Endothelial cell of umbilical vein (primary cell): ENCODE measurements at places on chromosomes 7 and 10. TPM values are rescaled to one million over a fixed set of nuclear protein-coding genes. Genes with fewer than 3 reads are reported as not detected.

DNA sequence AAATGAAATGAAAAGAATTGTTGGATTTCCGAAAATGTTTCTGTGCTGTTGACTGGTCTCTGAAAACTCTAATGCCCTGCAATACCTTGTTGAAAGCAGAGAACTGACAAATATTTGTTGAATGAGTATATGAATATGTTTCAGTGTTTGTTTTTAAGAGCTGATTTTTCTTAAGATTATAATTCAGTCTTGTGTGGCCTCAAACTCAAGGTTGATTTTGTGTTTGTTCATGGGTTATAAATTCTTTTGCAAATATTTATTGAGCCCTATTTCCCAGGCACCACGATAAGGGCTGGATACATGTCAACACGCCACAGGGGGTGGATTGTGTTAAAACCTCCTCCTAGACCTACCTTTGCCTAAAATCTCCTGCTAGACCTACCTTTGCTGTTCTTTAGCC is 203.9 kb upstream of the PLPP4 start:
- DNase-seq = no peak

- no peak for DNase-seq
These were observed 914 bp downstream of the SDHAF3 start for GRCh38 chr7:97118306-97118917.

- no peak for DNase-seq
These were observed 175.9 kb downstream of the USP6NL start for GRCh38 chr10:11435581-11435981.

PRPF18 gene
- polyA plus RNA-seq = 4.2 and 7.3 TPM in 2 replicates

GRCh38 chr10:66723608-66724400 is 202.0 kb upstream of the LRRTM3 start:
- no peak for DNase-seq

DNA sequence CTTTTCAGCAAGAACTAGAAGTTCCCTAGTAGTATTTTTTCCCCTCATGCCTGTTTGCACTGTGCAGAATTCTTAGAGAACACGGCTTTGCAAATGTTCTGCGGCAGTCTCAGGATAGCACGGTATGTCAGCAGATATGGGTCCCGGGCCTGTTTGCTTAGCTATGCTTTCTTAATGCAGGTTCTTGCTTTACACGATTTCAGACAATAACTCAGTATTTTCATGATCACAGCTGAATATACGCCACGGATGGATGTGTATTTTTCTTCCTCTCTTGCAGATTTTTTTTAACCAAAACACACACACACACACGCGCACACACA is 137.3 kb downstream of the HECW1 start:
- DNase-seq = no peak

- DNase-seq = peak; percentile 7
These were observed 92.0 kb downstream of the LSMEM1 start for GRCh38 chr7:112572669-112573301.

DNA sequence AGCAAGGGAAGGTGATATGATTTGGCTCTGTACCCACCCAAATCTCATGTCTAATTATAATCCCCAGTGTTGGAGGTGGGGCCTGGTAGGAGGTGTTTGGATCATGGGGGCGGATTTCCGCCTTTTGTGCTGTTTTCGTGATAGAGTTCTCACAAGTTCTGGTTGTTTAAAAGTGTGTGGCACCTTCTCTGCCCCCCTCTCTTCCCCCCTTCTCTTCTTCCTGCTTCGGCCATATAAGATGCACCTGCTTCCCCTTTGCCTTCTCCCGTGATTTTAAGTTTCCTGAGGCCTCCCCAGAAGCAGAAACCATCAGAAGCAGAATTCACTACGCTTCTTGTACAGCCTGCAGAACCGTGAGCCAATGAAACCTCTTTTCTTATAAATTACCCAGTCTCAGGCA is 21.1 kb downstream of the BTRC start:
- DNase-seq = no peak

- DNase-seq = no peak
These were observed 133.9 kb downstream of the ANLN start for GRCh38 chr7:36523371-36524101.

MBL2 gene
- polyA plus RNA-seq = not detected in 2 replicates
